ENCODE measurements at places on chromosomes 11 and 22.

GRCh38 chr11:62504158-62504973 lies 42.2 kb downstream of the AHNAK start:
- peak overlapping the region; percentile 55 for H3K27ac ChIP-seq
- peaks cover 82% of the 10 kb centered on the region for H3K4me1 ChIP-seq
- DNase-seq = peak; percentile 93
- H3K27me3 ChIP-seq = no peaks in the 10 kb centered on the region

DNA sequence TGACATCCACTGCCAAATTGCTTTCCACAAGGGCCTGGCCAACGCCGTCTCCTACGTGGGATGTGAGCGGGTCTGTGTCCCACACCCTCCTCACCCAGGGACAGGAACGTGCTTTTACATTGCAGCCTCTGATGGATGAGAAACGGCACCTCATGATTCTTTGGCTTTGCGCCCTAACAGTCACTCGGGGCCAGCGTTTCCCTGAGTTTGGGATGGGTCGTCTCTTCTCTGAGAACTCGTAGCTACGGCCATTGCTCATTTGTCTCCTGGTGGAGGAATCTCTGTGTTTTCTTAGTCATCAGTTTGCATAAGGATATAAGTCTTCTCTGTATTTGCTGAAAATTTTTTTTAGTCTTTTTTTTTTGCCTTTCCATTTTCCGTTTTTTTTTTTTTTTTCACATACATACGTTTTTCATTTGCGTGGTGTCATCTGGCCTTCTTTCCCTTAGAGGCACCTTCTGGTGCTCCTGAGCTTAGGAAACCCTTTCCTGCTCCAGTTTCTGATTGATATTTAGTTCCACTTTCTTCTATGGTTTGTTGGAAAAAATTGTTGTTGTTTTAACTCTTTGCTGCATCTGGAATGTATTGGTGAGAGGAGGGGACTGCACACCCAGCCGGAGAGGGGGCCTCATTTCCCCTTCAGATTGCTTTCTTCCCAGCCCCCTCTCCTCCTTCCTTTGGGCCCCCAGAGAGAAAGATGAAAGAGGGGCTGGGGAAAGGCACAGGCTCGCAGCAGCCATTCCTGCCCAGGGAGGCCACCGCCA lies 12.0 kb downstream of the TNNT3 start:
- H3K4me1 ChIP-seq = no peaks in the 10 kb centered on the region
- peak overlapping the region; percentile 9 for H3K27ac ChIP-seq
- H3K4me3 ChIP-seq = no peak overlapping the region
- H3K36me3 ChIP-seq = no peaks in the 10 kb centered on the region

- no peaks in the 10 kb centered on the region for H3K4me1 ChIP-seq
- no peak overlapping the region for H3K27ac ChIP-seq
- no peak overlapping the region for H3K4me3 ChIP-seq
Measured at GRCh38 chr22:50320116-50320515, 6.7 kb downstream of the DENND6B start.

DNA sequence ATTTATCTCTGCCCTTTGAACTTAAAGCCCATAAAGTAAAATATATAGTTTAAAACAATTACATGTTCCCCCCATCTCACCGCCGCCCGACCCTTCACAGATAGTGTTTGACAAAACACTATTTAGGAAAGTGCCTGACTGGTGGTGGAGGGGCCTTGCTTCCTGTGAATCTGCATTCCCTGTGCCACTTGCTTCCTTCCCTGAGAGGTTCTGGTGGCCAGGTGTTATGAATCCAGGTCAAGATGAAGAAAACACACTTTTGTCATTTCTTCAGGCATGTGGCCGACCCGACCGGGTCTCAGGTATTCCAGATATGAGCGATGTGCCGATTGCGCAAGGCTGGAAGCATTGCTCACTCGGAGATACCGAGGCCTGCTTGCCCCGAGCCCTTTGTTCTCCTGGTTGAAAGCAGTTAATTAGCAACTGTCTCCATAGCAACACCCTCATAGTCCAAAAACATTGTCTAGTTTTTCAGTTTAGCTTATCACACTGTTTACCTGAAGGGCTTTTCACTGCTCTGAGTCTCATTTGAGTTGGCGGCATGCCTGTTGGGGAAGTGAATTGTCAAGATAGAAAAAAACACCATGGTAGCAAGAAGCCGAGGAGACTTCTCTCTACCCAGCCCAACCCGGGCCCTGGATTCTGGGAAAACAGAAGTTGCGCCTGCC lies 128.3 kb downstream of the TEAD1 start:
- H3K4me3 ChIP-seq = no peak overlapping the region
- peaks cover 57% of the 10 kb centered on the region for H3K4me1 ChIP-seq
- peak; percentile 93 for DNase-seq
- H3K27me3 ChIP-seq = no peaks in the 10 kb centered on the region

- H3K27me3 ChIP-seq = no peaks in the 10 kb centered on the region
- H3K27ac ChIP-seq = no peak overlapping the region
- no peaks in the 10 kb centered on the region for H3K4me1 ChIP-seq
Measured at GRCh38 chr11:90722552-90723190, 499.8 kb upstream of the CHORDC1 start.

- DNase-seq = no peak
- no peak overlapping the region for H3K27ac ChIP-seq
- peaks cover 66% of the 10 kb centered on the region for H3K36me3 ChIP-seq
- no peak overlapping the region for H3K4me3 ChIP-seq
Measured at GRCh38 chr11:33347490-33348125, 90.4 kb downstream of the HIPK3 start.

- H3K4me1 ChIP-seq = peaks cover 8% of the 10 kb centered on the region
- H3K27me3 ChIP-seq = no peaks in the 10 kb centered on the region
- H3K27ac ChIP-seq = peak overlapping the region; percentile 15
- H3K36me3 ChIP-seq = no peaks in the 10 kb centered on the region
Measured at GRCh38 chr22:24807284-24807950, 1.4 kb downstream of the SGSM1 start.

DNA sequence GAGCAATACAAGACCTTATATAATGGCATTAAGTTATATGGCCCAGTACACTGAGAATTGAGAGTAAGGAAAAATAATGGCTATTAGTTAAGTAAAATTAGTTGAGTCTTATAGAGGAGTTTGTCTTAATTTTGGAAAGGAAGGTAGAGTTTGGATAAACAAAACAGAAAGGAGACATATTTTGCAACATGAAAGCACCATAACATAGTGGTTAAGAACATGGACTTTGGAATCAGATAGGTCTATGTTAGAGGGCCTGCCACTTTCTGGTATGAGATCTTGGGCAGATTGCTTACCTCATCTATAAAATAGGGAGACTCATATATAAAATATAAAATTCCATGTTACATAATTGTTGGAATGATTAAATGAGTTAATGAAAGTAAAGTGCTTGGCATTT lies 68.9 kb downstream of the CSTPP1 start:
- peaks cover 35% of the 10 kb centered on the region for H3K4me1 ChIP-seq
- no peaks in the 10 kb centered on the region for H3K36me3 ChIP-seq
- H3K27ac ChIP-seq = no peak overlapping the region
- H3K27me3 ChIP-seq = no peaks in the 10 kb centered on the region
- no peak for DNase-seq

- no peaks in the 10 kb centered on the region for H3K27me3 ChIP-seq
- peaks cover 12% of the 10 kb centered on the region for H3K4me1 ChIP-seq
- H3K4me3 ChIP-seq = no peak overlapping the region
- peaks cover 26% of the 10 kb centered on the region for H3K36me3 ChIP-seq
- no peak for DNase-seq
Measured at GRCh38 chr22:30007361-30007760, 72.9 kb upstream of the HORMAD2 start.

- no peak for DNase-seq
- H3K4me1 ChIP-seq = no peaks in the 10 kb centered on the region
- H3K4me3 ChIP-seq = no peak overlapping the region
- H3K27ac ChIP-seq = no peak overlapping the region
Measured at GRCh38 chr11:8613036-8613435, 19.0 kb upstream of the STK33 start.

DNA sequence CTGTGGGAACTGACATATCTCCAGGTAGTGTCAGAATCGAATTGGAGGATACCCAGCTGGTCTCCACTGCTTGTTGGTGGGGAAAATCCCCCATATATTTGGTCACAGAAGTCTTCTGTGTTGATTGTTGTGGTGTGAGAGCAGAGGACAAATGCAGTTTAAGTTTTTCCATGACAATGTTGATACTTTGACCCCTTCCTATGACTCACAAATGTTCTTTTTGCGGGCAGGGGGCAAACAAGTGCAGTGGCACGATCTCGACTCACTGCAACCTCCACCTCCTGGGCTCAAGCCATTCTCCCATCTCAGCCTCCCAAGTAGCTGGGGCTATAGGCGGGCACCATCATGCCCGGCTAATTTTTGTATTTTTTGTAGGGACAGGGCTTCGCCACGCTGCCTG lies 7.4 kb upstream of the PATL1 start:
- H3K27ac ChIP-seq = no peak overlapping the region
- H3K27me3 ChIP-seq = no peaks in the 10 kb centered on the region

DNA sequence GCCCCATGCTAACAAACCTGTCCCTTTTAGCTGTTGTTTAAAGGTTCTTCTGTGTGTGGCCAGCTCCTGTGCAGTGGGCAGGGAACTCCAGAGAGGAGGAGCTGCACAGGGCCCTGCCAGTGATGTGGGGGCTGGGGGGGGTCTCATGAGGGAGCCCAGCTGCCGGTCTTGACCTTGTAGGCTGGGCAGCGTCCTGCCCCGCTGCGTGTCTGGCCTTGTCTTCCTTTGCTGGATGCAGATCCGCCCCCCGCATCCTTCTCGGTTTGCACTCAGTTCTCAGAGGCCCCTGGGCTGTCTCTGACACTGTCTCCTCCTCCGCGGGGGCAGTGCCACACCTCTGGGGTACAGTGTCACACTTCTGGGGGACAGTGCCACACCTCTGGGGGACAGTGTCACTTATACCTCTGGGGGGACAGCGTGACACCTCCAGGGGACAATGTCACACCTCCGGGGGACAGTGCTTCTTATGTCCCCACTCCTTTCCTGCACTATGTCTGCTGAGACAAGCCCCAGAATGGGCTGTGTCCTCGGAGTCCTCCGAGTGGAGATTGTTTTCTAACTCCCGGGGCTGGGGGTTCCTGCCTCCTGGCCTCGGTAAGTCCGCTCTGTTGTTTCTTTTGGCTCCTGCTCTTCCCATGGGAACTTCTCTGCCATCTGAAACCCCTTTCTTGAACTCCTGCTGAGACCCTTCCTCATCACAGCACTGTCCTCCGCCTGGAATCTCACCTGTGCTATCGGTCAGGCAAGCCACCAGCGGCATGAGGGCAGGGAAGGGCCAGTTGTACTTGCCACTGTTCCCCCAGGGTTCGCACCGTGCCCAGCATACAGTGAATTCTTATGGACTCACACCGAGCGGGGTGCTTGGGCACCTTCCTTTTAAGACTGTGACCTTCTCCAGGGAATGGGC lies 788.3 kb downstream of the TBC1D22A start:
- no peaks in the 10 kb centered on the region for H3K4me1 ChIP-seq
- no peak for DNase-seq
- H3K27ac ChIP-seq = no peak overlapping the region
- H3K4me3 ChIP-seq = no peak overlapping the region
- H3K36me3 ChIP-seq = no peaks in the 10 kb centered on the region
- no peaks in the 10 kb centered on the region for H3K27me3 ChIP-seq

DNA sequence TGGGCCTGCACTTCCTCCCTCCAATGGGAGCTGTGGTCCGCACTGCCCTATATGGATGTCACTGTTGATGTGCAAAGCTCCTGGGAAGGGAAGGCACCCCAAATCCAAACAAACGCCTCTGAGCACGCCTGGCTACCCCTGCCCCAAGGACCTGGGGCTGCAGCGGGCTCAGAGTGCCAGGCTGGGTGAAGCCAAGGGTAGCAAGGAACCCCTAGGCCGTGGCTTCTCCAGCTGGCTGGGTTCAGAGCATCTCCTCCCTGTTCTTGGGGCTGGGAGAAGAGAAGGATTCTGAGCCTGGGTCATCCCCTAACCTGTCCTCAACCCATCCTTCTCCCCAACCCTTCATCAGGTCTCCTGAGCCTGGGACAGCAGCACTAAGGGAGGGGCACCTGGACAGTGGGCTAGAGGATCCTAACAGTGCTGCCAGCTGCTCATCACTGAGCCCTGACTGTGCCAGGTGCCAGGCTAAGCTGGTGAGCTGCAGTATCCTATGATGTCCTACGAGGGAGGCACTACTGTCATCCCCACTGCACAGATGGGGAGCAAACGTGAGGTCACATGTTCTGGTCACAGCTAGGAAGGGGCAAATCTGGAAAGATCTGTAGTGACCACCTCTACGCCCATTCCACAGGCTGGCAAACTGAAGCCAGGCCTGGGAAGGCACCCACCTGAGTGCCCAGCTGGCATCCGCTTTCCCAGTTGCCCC lies 3.0 kb downstream of the SSTR3 start:
- H3K27ac ChIP-seq = no peak overlapping the region
- H3K4me3 ChIP-seq = no peak overlapping the region
- H3K27me3 ChIP-seq = no peaks in the 10 kb centered on the region
- H3K36me3 ChIP-seq = no peaks in the 10 kb centered on the region
- DNase-seq = no peak

- no peaks in the 10 kb centered on the region for H3K4me1 ChIP-seq
- H3K27ac ChIP-seq = no peak overlapping the region
- no peaks in the 10 kb centered on the region for H3K36me3 ChIP-seq
- no peaks in the 10 kb centered on the region for H3K27me3 ChIP-seq
Measured at GRCh38 chr11:78954261-78954660, 379.6 kb upstream of the NARS2 start.

DNA sequence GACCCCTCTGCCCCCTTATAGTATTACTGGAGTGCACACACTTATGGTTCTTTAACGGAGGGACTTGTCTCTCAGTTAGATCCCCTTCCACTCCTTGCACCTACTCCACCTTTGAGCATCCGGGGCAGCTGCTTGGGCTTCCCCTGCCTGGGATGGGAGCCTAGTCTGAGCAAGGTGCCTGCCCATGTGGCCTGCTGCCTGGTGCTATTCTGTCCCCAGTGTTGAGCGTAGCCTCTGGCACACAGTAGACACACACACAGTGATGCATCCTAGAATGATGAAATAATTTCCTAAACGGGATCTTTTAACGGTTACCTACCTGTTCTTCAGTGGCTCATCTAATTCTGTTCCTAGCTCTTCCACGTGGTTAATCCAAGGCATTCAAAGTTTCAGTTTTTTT lies 22.4 kb downstream of the PPFIA1 start:
- H3K4me3 ChIP-seq = no peak overlapping the region
- H3K36me3 ChIP-seq = no peaks in the 10 kb centered on the region
- no peak for DNase-seq
- H3K27me3 ChIP-seq = no peaks in the 10 kb centered on the region
- H3K27ac ChIP-seq = no peak overlapping the region
- H3K4me1 ChIP-seq = peaks cover 4% of the 10 kb centered on the region

- H3K4me3 ChIP-seq = no peak overlapping the region
- H3K36me3 ChIP-seq = no peaks in the 10 kb centered on the region
- H3K27me3 ChIP-seq = no peaks in the 10 kb centered on the region
- DNase-seq = no peak
- no peak overlapping the region for H3K27ac ChIP-seq
Measured at GRCh38 chr11:32821917-32822560, 7.7 kb upstream of the PRRG4 start.

All from thyroid gland (tissue), 4 donors.